ENCODE measurements at places on chromosomes 2 and 18.

DNA sequence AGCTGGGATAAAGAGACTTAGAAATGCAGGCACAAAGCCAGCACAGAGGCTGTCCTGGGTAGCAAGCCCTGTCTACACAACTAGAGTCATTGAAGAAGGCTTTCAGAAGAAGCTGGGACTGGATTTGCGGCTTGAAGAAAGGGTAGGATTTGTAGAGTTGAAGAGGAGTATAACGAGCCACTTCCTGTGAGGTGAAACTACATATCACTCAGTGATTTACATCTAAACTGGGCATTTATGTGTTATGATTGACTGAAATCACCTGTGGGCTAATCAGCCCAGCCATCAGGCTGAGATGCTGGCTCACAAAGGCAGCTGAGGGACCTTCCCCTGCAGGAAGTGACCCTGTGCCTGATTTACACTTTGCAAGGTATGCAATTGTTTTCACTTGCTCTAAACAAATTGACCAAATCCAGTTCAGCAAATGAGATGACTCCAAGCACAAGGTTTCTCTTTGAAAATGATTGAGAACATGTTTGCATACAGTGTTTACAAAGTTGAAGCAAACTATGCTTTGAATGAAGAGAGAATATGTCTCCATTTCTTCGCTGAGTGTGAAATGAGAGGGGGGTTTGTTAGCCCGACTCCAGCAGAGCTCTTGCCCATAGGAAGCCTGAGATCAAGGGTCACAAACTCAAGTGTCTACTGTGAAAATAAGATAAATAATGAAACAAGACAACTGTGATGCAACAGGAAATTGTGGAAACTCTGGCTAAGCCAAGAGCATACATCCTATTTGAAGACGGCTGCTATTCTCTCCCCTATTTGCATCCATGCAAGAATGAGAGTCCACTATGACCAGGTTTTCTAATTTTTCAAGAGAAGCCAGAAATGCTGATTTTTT is 69.3 kb upstream of the HK2 start:
- DNase-seq = no peak

- DNase-seq = no peak
These were observed 174.6 kb downstream of the SMAD7 start for GRCh38 chr18:48776156-48776555.

DNA sequence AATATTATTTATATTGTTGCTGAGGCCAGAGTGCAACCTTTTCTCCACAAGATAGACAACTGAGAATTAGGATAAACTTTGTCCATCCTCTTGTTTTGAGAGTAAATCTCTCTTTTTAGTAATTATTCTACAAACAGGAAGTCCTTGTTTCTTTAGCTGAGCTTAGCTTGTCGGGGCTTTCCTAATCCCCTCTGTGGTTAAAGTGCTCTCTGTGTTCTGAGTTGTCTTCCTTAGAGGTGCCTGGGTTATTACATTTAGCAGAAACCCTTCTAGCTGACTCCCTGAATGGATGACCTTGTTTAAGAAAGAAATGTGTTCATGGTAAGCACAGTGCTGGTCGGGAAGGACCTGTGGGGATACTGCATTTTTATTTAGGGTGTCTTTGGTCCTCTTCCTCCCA is 12.7 kb downstream of the USP39 start:
- DNase-seq = no peak

- no peak for DNase-seq
These were observed 48.7 kb downstream of the SERTAD2 start for GRCh38 chr2:64605026-64605471.

DNA sequence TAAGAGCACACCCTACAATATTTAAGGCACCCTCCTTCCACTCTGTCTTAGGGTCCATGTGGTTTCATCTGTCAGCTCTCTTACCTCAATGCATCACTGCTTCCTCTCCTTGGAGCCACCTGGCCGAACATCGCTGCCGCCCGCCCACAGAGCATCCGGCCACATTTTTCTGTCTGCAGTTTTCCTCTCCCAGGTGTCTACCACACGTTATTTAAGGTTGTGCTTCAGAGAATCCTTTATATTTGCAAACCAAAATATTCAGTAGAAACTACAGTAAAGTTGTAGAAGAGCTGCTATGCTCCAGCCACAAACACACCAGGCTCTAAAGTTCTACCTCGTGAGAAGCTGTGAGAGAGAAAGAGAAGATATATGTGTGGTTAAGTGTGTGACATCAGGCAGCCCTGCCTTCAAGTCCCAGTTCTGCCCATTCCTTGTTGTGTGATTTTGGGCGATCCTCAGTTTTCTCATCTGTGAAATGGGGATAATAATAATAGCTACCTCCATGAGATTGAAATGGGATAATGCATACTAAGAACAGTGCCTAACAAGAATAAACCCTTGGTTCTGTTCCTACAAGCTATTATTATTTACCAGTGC is 4.9 kb upstream of the STK17B start:
- peak; percentile 77 for DNase-seq

- DNase-seq = no peak
These were observed 10.7 kb downstream of the RBM43 start for GRCh38 chr2:151251012-151251411.

DNA sequence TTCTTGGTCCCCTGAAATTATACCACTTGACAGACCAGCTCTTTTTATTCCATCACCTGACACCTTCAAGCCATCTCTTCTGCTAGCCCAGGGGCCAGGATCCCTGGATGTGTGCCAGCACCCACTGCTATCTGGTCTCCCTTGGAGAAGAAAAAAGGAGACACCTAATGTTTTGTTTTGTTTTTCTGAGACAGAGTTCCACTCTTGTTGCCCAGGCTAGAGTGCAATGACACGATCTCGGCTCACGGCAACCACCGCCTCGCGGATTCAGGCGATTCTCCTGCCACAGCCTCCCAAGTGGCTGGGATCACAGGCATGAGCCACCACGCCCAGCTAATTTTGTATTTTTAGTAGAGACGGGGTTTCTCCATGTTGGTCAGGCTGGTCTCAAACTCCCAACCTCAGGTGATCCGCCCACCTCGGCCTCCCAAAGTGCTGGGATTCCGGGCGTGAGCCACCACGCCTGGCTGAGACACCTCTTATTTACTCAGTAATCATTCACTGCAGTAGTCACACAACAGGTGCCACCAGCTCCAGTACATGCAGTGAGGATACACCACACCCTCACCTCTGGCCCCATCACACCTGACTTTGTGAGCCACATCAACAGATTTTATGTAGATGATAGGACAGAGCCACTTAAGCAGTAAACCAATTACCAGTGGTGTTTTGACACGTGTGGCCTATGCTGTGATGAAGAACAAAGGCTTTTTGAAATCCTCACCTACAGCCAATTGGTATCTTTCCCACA is 42.8 kb upstream of the PCBP1 start:
- no peak for DNase-seq
